Dermis microvascular lymphatic vessel endothelial cell (primary cell): ENCODE measurements at places on chromosomes 3 and 15.

GRCh38 chr3:116199063-116199462 lies 246.2 kb downstream of the LSAMP start:
- no peak for DNase-seq

DNA sequence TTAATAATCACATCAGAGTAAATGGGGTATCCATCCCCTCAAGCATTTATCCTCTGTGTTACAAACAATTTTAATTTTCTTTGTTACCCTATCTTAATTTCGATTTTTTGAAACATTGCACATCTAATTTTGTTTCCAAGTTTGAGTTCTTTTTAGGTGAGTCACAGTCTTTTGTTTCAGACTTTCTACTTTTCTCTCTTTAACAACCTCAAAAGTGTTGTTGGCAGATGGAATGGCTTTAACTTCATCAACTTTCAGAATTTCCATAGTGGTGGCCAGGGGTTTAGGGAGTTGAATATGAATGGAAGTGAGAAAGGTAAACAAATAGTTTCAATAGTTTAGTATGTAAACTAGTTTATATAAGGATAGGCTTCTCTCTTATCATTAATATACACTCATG lies 223.0 kb upstream of the MLF1 start:
- no peak for DNase-seq

DNA sequence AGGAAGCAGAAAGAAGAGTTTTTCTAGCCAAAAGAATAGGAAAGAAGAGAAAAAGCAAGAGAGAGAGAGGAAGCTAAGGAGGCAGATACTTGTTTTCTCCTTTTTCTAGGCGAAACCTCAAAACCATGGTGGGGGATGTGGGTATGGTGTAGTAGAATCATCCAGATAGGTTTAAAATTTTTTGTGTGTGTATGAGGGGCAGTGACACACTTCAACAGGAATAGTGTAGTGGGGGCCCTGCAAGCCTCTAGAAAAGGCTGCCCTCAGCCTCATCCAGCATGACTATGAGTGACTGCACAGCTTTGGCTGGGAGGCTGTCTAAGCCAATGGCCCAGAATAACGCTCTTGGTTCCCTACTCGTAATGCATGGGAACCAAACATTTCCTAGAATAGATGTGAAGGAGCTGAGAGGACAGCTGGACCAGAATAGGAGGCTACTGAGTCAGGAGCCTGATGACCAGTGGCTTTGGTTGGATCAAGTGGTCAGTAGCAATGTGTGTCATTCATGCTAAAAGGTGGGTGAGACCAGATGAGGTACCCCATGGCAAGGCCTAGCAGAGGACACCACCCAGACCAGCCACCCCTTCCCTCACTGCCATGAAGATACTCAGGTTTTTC lies 24.4 kb downstream of the MOBP start:
- DNase-seq: no peak

DNA sequence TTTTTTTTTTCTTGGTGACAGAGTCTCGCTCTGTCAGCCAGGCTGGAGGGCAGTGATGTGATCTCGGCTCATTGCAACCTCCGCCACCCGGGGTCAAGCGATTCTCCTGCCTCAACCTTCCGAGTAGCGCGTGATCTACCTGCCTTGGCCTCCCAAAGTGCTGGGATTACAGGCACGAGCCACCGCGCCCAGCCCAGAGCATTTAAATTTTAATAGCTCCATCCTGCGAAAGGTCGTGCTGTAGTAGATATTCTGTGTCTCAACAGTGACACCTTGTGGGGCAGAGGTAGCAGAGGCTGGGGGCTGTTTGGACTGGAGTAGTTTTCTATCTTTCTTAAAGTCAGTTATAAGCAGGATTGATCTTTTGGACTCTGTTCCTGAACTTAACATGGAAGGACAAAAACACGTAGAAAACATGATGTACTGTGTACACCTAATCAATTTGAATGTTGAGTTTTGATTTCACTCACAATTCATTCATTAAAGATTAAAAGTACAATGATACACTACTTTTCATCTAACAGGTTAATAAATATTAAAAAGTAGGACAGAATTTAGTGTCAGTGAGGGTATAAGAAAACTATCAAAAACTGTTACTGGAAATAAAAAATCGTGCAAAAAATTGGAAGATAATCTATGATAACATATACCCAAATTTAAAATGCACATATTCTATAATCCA lies 11.0 kb upstream of the PDCD6IP start:
- DNase-seq: peak; percentile 67

DNA sequence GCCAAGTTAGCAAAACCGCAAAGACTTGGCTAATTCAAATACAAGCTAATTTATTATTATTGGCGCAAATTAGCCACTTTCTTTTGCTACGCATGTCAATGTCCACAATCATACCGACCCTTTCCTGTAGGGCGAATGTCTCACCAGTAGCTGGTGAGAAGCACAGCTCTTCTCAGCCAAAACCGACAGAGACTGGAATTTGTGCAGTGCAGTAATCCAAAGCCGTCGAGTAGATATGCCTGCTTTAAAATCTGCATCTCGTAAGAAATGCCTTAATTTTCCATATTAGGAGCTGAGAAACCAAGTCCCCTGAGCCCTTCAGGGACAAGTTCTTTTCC lies 614 bp upstream of the MINDY2 start:
- peak; percentile 60 for DNase-seq

GRCh38 chr15:47334805-47335535 lies 382.3 kb upstream of the SEMA6D start:
- DNase-seq: no peak
